H1 (cell line): ENCODE measurements at places on chromosomes 3 and 15. TPM values are rescaled to one million over a fixed set of nuclear protein-coding genes. Genes with fewer than 3 reads are reported as not detected.

Gene LMAN1L
- polyA plus RNA-seq: not detected in 2 replicates

Gene TTLL13
- polyA plus RNA-seq: 0.03 and 0.05 TPM in 2 replicates

Gene ALDH1A3
- polyA plus RNA-seq: 2.2 and 2.5 TPM in 2 replicates

Gene GRK7
- polyA plus RNA-seq: not detected in 2 replicates

Gene EEF1AKMT4
- polyA plus RNA-seq: 30.1 and 39.0 TPM in 2 replicates

Gene CFAP91
- polyA plus RNA-seq: 4.7 and 7.4 TPM in 2 replicates

Gene LSAMP
- polyA plus RNA-seq: 1.8 and 2.0 TPM in 2 replicates

DNA sequence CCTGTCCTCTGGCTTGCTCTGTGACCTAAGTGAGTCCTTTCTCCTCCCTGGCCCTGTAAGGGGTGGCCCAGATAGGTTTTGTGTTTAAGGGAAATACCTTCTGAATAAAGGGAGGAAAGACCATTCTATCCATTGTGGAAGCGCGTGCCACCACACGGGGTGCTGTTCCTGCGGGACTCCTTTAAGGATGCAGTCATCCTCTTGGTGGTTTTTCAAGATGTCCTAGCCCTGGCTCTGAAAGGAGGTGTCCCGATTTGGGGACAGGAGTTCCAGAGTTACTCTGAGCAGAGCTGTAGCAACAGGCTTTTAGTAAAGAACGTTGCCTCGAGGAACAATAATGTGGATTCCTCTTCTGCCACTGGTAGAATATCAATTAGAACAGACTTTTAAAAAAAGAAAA is 9.6 kb downstream of the SLC6A6 start:
- peaks cover 17% of the 10 kb centered on the region for H3K36me3 ChIP-seq
- H3K4me3 ChIP-seq: no peak overlapping the region
- H3K27ac ChIP-seq: no peak overlapping the region
- no peaks in the 10 kb centered on the region for H3K27me3 ChIP-seq
- peaks cover 13% of the 10 kb centered on the region for H3K4me1 ChIP-seq

- peak overlapping the region; percentile 20 for H3K27ac ChIP-seq
- H3K27me3 ChIP-seq: no peaks in the 10 kb centered on the region
- peaks cover 12% of the 10 kb centered on the region for H3K4me1 ChIP-seq
- peak; percentile 66 for DNase-seq
- H3K4me3 ChIP-seq: peak overlapping the region; percentile 19
- H3K36me3 ChIP-seq: peaks cover 8% of the 10 kb centered on the region
These were observed 52.1 kb downstream of the ITGB5 start for GRCh38 chr3:124834723-124835718.

DNA sequence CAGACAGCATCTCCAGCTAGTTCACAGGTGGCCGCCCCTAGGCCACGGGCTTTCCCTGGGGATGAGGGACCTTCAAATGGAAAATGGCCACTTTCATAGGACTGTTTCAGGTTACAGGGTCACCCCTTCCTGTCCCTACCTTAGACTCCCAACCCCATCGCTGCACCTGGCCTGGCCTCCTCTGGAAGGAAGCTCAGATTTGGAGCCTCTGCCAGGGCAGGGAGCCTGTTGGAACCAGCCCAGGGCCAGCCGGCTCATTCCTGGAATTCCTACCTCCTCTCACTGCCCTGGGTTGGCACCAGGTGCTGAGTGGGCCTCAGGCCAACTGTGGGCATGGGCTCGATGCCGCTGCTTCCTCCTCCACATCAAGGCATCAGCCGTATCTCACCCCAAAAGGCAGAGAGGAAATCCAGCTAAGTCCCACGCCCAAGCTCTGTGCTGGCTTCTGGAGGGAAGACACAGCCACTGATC is 42.2 kb downstream of the KLHL25 start:
- no peak overlapping the region for H3K4me3 ChIP-seq
- H3K36me3 ChIP-seq: no peaks in the 10 kb centered on the region
- no peak for DNase-seq
- H3K27me3 ChIP-seq: no peaks in the 10 kb centered on the region
- peak overlapping the region; percentile 27; the same call in 1 of the 2 replicates for H3K27ac ChIP-seq

DNA sequence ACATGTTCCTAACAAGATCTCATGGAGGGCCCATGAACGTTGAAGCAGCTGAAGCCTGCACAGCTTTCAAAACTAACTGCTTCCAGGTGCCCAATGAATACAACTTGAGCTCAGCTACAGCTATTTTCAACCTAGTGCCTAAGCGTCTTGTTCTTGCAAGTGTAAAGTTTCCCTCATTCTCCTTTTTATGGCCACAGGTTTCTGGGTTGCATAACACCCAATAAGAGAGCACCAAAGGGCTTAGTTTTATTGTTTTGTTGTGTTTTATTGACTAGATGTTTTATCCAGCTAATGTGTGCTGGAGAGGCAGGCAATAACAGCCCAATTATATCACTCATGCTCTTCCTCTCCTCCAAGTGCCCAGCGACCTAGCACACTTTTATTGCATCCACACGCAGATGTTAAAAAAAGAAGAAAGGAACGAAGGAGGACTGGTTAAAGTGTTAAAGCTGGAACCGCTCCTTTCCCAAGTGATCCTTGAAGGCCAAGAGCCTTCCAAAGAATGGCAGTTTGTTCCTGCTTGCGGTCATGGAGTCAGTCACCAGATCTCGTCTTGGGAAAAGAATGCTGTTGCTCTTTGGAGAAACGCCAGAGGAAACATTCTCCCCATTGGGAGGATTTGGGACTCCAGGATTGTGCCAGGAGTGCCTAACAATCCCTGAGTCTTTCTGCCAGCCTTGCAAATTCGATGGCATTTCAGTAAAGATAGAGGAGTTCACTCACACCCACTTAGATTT is 156.9 kb downstream of the MEX3B start:
- H3K4me3 ChIP-seq: no peak overlapping the region
- DNase-seq: no peak
- H3K4me1 ChIP-seq: no peaks in the 10 kb centered on the region

DNA sequence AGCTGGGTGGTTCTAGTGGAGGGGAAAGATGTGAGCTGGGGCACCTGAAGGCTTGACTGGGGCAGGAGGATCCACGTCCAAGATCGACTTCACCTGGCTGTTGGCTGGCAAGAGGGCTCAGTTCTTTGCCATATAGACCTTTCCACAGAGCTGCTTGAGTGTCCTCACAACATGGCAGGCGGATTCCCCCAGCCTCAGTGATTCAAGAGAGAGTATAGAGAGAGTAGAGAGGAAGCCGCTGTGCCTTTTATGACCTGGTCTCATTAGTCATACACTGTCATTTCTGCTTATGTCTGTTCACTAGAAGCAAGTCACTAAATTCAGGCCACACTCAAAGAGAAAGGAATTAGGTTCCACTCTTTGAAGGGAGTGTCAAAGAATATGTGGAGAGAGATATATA is 101.6 kb downstream of the APBA2 start:
- H3K27me3 ChIP-seq: no peaks in the 10 kb centered on the region; the same call in 1 of the 2 replicates
- DNase-seq: no peak
- H3K4me1 ChIP-seq: peaks cover 5% of the 10 kb centered on the region
- H3K4me3 ChIP-seq: no peak overlapping the region
- H3K27ac ChIP-seq: no peak overlapping the region

GRCh38 chr3:160398820-160399124 is 253 bp downstream of the IFT80 start:
- H3K27me3 ChIP-seq: no peaks in the 10 kb centered on the region
- H3K36me3 ChIP-seq: no peaks in the 10 kb centered on the region
- DNase-seq: no peak
- H3K4me3 ChIP-seq: peak overlapping the region; percentile 99
- peak overlapping the region; percentile 97; the same call in 1 of the 2 replicates for H3K27ac ChIP-seq

GRCh38 chr3:40054568-40055222 is 245.3 kb downstream of the MYRIP start:
- H3K4me3 ChIP-seq: no peak overlapping the region
- no peaks in the 10 kb centered on the region for H3K27me3 ChIP-seq
- H3K4me1 ChIP-seq: no peaks in the 10 kb centered on the region

- no peak overlapping the region for H3K27ac ChIP-seq
- H3K4me3 ChIP-seq: no peak overlapping the region
- DNase-seq: peak; percentile 48
These were observed 173.8 kb downstream of the SMAD6 start for GRCh38 chr15:66875588-66876420.

GRCh38 chr3:139202226-139202958 is 141.4 kb upstream of the MRPS22 start:
- no peaks in the 10 kb centered on the region for H3K36me3 ChIP-seq
- no peaks in the 10 kb centered on the region for H3K27me3 ChIP-seq
- H3K4me3 ChIP-seq: no peak overlapping the region
- DNase-seq: peak; percentile 21

GRCh38 chr3:48219543-48219942 is 3.8 kb upstream of the CAMP start:
- no peak for DNase-seq
- no peak overlapping the region for H3K27ac ChIP-seq
- no peaks in the 10 kb centered on the region for H3K36me3 ChIP-seq
- no peak overlapping the region for H3K4me3 ChIP-seq

DNA sequence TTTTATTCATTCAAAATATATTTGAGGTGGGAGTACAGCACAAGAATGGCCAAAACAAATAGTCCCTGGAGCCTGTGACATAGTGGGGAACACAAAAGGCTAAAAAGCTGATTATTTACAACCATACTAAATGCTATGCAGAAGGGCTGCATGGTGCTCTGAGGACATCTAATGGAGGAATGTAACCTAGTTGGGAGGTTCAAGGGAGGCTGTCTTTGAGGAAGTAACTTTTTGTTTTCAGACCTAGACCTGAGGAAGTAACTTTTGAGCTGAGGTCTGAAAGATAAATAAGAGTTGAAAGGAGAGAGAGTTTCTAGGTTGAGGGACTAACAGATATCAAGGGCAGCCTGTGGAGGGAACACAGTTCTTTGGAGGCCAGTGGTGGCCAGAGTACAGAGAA is 34.8 kb upstream of the RASA2 start:
- H3K36me3 ChIP-seq: no peaks in the 10 kb centered on the region
- no peak overlapping the region for H3K27ac ChIP-seq
- DNase-seq: no peak
- H3K4me1 ChIP-seq: no peaks in the 10 kb centered on the region; the same call in 1 of the 2 replicates
- no peak overlapping the region for H3K4me3 ChIP-seq

DNA sequence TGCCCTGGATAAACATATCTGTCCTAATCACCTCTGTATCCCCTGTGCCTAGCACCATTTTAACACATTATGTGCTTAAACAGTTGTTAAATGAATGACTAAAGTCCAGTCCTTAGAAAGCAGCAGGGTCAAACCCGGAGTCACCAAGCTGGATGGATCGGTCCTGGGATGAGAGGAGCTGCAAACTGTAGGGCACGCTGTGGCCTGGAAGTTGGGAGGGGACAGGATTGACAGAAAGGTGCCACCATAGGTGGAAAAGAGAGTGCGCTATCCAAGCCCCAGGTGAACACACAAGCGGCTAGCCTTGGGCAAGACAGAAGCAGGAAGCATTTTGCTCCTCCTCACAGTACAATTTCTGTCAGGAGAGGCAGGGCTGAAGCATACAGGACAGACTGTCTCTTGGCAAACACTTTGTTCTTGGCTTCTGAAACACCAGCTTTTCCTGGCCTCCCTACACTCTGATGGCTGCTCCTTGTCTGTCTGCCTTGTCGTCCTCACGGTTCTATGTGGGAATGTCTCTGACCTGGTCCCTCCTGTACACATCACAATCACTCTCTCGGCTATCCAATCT is 48.4 kb upstream of the KY start:
- no peak overlapping the region for H3K27ac ChIP-seq
- no peaks in the 10 kb centered on the region for H3K4me1 ChIP-seq
- DNase-seq: peak; percentile 37
- H3K4me3 ChIP-seq: no peak overlapping the region
- no peaks in the 10 kb centered on the region for H3K36me3 ChIP-seq

DNA sequence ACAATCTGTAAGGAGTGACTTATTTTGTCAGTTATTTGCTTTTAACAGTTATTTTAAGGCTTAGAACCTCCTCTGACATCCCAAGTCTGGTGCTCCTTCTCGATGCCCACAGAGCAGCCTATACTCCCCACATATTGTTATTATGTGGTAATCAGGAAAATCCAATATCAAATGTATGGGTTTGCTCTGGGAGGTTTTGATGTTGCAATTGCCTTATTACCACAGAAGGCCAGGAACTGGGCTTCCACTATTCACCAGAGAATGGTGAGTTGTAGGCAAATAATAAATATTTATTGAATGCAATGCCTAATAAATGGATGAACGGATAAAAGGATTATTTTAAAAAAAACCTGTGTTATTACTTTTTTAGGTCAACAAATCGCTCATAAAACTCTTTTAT is 12.2 kb downstream of the NEK10 start:
- no peaks in the 10 kb centered on the region for H3K27me3 ChIP-seq
- no peak for DNase-seq
- H3K36me3 ChIP-seq: no peaks in the 10 kb centered on the region
- no peak overlapping the region for H3K4me3 ChIP-seq

- H3K27me3 ChIP-seq: no peaks in the 10 kb centered on the region
- no peak overlapping the region for H3K4me3 ChIP-seq
- H3K36me3 ChIP-seq: no peaks in the 10 kb centered on the region
These were observed 362.0 kb upstream of the IL12A start for GRCh38 chr3:159626598-159626997.

GRCh38 chr15:33807665-33808064 is 160.6 kb upstream of the CHRM5 start:
- no peak overlapping the region for H3K4me3 ChIP-seq
- H3K4me1 ChIP-seq: no peaks in the 10 kb centered on the region
- H3K36me3 ChIP-seq: no peaks in the 10 kb centered on the region
- H3K27me3 ChIP-seq: no peaks in the 10 kb centered on the region
- H3K27ac ChIP-seq: no peak overlapping the region

DNA sequence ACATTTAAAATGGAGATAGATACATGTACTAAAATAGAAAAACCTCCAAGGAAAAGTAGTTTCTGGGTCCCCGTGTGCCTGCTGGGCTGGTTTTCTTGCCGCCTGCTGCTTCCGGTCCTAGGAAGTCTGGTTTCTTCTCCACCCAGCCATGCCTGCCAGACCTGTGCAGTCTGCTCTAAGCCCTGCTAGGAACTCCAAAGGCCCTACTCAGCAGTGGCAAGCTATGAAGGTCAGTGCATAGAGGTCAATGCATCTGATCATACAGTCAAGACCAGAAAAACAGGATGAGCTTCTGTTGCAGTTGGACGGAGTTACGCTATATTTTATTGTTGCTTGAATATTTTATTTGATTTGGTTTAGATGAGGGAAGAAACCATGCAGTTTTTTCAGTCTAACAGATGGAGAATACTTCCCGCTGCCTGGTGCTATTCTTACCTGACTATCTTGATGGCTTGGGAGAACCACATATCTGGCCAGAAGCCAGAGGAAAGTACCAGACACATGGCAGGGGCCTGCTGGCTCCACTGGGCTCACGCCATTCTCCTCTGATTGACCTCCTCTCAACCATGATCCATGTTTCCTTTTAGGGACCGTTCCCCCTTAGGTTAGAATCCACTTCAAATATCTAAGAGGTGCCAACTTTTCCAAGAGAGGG is 226.8 kb upstream of the ST8SIA2 start:
- H3K27ac ChIP-seq: no peak overlapping the region
- no peak overlapping the region for H3K4me3 ChIP-seq
- peaks cover 19% of the 10 kb centered on the region for H3K4me1 ChIP-seq
- no peaks in the 10 kb centered on the region for H3K36me3 ChIP-seq
- H3K27me3 ChIP-seq: no peaks in the 10 kb centered on the region

- no peaks in the 10 kb centered on the region for H3K36me3 ChIP-seq
- no peak overlapping the region for H3K4me3 ChIP-seq
- no peak overlapping the region for H3K27ac ChIP-seq
- H3K27me3 ChIP-seq: no peaks in the 10 kb centered on the region
- no peaks in the 10 kb centered on the region for H3K4me1 ChIP-seq
- DNase-seq: no peak
These were observed 217.6 kb downstream of the TPRG1 start for GRCh38 chr3:189389346-189389745.

- no peaks in the 10 kb centered on the region for H3K27me3 ChIP-seq
- H3K36me3 ChIP-seq: no peaks in the 10 kb centered on the region
- H3K4me3 ChIP-seq: no peak overlapping the region
These were observed 191.3 kb downstream of the ADAMTSL3 start for GRCh38 chr15:83845230-83845629.
